ENCODE measurements at places on chromosomes 1 and 21.

DNA sequence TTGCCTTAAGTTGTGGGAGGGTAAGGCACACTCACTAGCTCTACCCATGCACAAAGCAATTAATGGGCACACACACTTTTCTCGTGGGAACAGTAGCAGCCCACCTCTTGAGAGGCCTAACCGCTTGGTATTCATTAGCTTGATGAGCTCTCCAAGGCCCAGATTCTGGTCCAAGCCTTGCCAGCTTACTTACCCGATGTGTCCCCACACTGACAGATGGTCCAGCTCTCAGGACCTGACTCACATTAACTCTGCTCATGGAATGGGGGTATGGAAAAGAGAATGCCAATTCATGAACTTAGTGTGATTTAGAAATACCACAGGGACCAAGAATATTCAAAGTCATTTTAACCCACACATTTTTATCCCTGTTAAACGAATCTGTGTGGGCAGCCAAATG, 106.8 kb upstream of the CACHD1 start:
- DNase-seq: no peak

DNA sequence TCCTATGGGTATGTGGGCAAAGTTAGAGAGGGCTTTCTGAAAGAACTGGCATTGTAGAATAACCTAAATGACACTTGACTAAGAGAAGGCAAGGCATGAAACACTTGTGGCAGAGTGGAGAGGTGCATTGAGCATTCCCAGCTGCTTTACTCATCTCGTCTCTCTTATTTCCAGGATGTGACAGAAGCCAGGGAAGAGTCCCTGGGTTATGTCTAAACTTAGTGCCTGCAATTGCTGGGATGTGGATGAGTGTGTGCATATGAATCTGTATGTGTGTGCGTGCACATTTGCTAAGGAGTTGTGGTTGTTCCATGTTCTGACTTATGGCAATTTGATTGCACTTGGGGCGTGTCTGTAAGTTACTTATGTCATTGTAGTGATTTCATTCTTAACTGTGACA, 1326.5 kb upstream of the B3GALT2 start:
- no peak for DNase-seq

- no peak for DNase-seq
Measured at GRCh38 chr1:20893931-20894330, 106.8 kb upstream of the HP1BP3 start.

DNA sequence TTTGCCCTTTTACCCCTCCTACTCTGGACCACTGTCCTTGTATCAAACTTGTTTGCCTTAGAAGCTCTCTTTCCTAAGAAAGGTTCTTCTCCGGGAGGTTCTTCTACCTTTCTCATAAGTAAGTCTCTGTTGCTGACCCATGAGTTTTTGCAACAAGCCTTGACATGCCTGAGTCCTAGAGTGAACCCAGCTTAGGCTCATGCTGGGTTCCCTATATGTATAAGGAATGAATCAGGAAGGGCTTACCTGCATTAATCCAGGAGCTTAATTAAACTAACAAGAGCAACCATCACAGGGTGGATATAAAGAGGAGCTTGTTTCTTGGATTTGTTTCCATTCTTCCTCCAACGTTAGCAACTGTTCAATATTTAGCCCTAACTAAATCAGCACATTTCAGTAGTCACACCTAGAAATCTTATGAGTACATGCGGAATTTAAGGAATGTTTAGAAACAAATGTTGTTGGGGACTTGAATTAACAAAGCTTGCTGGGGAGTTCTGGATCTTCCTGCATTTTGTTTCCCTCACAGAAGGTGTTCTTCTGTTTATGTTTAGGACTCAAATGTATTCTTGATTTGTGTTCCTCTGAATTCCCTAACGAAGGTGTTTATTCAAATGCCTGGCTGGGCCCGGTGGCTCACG, 64.3 kb upstream of the RAB3GAP2 start:
- DNase-seq: no peak

GRCh38 chr1:107262467-107263286, 121.8 kb downstream of the NTNG1 start:
- no peak for DNase-seq

GRCh38 chr1:183886853-183887252, 81.9 kb downstream of the RGL1 start:
- no peak for DNase-seq

GRCh38 chr1:234120327-234120944, 216.0 kb downstream of the SLC35F3 start:
- no peak for DNase-seq

- no peak for DNase-seq
Measured at GRCh38 chr1:203044546-203045250, 18.4 kb downstream of the PPFIA4 start.

DNA sequence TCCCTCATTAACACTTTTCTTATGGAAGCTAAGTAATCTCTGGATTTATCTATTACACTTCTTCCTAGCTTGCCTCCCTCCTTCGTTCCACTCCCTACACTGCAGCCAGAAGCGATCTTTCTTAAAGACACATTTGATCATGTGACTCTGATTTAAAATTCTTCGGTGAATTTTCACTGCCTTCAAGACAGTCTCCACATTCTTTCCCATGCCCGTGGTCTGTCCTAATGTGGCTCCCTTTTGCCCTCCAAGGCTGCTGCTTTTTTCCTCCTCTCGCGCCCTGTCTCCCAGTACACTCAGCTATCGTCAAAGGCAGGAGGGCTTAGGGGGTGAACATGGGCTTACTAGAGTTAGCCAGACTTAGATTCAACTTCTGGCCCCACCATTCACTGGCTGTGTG, 64.4 kb downstream of the SDCCAG8 start:
- no peak for DNase-seq

GRCh38 chr1:54971317-54971791, 9.1 kb upstream of the TMEM61 start:
- DNase-seq: no peak

DNA sequence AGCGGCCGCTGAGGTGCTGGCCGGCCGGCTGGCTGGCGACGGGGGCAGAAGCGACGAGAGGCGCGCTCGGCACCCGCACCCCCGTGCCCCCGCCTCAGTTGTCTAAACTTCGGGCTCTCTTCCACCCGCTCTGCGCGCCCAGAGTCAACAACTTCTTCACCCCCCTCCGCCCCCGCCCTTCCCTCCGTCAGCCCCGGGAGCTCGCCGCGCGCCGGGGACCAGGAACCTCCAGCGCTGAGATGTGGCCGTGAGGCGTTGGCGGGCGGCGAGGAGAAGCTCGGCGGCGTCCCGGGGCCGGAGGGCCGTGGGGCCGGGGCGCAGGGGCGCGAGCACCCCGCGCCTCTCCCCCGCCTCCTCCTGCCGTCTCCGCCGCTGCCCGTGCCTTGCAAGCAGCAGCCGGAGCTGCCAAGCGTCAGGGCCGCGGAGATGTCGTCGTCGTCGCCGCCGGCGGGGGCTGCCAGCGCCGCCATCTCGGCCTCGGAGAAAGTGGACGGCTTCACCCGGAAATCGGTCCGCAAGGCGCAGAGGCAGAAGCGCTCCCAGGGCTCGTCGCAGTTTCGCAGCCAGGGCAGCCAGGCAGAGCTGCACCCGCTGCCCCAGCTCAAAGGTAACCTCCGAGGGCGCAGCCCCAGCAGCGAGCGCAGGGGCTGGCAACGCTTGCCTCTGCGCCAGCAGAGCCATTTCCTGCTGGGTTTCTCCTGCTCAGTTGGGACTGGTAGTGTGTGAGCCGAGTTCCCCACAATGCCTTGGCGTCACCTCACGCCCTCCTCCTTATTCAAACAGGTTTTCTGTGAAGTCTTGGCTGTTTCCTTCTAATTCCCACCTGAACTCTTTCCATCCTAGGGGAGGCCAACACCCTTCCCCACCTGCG, 710 bp downstream of the PPP2R5A start:
- peak; percentile 45 for DNase-seq

- no peak for DNase-seq
Measured at GRCh38 chr21:45430521-45431501, 25.8 kb downstream of the COL18A1 start.

- DNase-seq: no peak
Measured at GRCh38 chr1:19862944-19863343, 19.3 kb upstream of the OTUD3 start.

DNA sequence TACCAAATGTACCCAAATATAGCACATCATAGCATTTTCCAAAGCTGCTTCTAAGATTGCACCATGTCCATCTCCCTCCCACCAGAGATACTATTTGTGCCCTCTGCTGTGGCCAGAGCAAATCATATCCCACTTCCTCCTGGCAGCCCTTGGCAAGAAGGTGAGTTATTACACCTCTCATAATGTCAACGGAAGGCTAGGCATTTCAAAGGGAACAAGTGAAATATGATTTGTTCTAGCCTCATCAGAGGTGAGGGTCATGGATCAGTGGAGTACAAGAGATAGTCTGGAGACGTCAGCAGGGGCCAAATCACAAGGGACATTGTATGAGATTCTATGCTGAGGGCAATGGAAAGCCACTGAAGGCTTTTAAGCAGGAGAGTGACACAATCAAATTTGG, 90.2 kb upstream of the BCAR3 start:
- DNase-seq: no peak

DNA sequence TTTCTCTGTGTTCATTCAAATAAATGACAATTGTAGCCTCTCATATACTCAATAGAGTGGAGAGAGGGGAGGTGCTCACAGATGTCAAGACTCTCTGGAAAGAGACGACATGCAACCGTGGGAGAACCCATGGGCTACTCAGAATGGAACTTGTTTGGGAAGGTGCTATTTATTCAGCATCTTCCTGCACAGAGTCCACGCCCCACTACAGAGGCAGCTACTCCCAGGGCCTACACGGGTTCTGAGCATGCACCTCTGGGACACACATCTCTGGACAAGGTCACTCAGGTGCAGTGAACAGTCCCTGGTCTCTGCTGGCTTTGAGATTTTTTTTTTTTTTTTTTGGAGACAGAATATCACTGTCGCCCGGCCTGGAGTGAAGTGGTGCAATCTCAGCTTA, 64.1 kb downstream of the NID1 start:
- no peak for DNase-seq

GRCh38 chr1:100516857-100517256, 21.1 kb upstream of the GPR88 start:
- no peak for DNase-seq

- DNase-seq: no peak
Measured at GRCh38 chr1:243559575-243560162, 290.4 kb downstream of the AKT3 start.

GRCh38 chr1:209791920-209792319, 7.6 kb upstream of the C1orf74 start:
- no peak for DNase-seq

DNA sequence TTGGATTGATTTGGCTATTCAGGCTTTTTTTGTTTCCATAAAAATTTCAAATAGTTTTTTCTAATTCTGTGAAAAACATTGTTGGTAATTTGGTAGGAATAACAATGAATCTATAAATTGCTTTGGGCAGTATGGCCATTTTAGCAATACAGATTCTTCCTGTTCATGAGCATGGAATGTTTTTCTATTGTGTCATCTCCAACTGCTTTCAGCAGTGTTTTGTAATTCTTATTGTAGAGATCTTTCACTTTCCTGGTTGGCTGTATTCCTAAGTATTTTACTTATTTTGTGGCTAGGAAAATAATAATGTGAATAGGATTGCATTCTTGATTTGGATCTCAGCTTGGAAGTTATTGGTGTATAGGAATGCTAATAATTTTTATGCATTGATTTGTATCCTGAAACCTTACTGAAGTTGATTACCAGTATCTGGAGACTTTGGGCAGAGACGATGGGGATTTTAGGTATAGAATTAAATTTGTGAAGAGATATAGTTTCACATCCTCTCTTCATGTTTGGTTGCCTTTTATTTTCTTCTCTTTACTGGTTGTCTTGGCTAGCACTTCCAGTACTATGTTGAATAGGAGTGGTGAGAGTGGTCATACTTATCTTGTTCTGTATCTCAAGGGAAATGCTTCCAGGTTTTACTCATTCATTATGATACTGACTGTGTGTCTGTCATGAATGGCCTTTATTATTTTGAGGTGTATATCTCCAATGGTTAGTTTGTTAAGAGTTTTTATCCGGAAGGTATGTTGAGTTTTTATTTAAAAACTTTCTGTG, 57.3 kb downstream of the DRAM2 start:
- no peak for DNase-seq

DNA sequence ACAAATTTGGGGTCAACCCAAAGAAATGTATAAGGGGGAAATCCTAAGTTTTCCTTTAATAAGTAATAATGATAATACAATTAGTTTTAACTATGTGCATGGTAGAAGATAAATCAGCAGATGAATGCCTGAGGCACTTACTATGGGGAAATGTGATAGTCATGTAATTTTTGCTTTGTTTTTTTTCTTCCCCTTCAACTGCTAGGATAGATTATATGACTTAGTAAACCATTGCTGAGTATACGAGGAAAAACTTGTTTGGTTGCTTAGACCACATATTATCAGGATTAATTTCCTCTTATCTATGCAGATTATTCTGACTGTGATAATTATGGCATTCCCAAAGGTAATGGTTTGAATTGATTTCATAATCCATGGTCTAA, 181.1 kb downstream of the TGFB2 start:
- no peak for DNase-seq

GRCh38 chr1:245501633-245502032, 346.8 kb downstream of the KIF26B start:
- no peak for DNase-seq

- peak; percentile 69 for DNase-seq
Measured at GRCh38 chr1:40849801-40850592, 12.2 kb downstream of the CITED4 start.

GRCh38 chr1:59703226-59703917, 111.4 kb upstream of the HOOK1 start:
- DNase-seq: no peak

- DNase-seq: no peak
Measured at GRCh38 chr1:86754265-86754974, 50.0 kb downstream of the SH3GLB1 start.

- DNase-seq: no peak
Measured at GRCh38 chr1:208593306-208594006, 349.3 kb upstream of the PLXNA2 start.

- DNase-seq: peak; percentile 56
Measured at GRCh38 chr1:107142140-107142542, 1.3 kb downstream of the NTNG1 start.

DNA sequence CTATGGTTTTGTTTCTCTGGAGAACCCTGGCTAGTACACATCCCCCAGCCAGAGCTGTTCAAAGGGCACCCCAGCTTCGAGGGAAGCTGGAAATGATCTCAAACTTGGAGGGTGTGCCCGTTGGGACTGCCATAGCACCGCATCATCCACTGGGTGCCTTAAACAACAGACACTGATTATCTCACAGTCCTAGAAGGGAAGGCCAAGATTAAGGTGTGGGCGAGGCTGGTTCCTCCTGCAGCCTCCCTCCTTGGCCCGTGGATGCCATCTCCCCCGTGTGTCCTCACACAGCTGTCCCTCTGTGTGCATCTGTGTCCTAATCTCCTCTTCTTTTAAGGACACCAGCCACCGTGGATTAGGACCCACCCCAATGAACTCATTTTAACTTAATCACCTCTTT, 4.2 kb upstream of the IBA57 start:
- no peak for DNase-seq
